Sigmoid colon (tissue), 7 donors: ENCODE measurements at places on chromosomes 4 and X. TPM values are rescaled to one million over a fixed set of nuclear protein-coding genes. Genes with fewer than 3 reads are reported as not detected.

Gene SRPX
- 139 TPM for total RNA-seq

Gene BMPR1B
- total RNA-seq: 1.8 TPM

Gene SOD3
- total RNA-seq: 45.3 TPM

Gene RTL5
- total RNA-seq: 5.4 TPM

Gene SCML2
- total RNA-seq: 5.6 TPM

Gene PRRG3
- total RNA-seq: 1.8 TPM

Gene DSPP
- not detected for total RNA-seq

Gene GLRA2
- not detected for total RNA-seq

Gene PHKA2
- 22.7 TPM for total RNA-seq

GRCh38 chrX:19334945-19335626 lies 8.6 kb upstream of the PDHA1 start:
- H3K4me3 ChIP-seq: no peak overlapping the region
- no peaks in the 10 kb centered on the region for H3K4me1 ChIP-seq
- no peaks in the 10 kb centered on the region for H3K36me3 ChIP-seq
- H3K27me3 ChIP-seq: no peaks in the 10 kb centered on the region
- H3K27ac ChIP-seq: no peak overlapping the region

DNA sequence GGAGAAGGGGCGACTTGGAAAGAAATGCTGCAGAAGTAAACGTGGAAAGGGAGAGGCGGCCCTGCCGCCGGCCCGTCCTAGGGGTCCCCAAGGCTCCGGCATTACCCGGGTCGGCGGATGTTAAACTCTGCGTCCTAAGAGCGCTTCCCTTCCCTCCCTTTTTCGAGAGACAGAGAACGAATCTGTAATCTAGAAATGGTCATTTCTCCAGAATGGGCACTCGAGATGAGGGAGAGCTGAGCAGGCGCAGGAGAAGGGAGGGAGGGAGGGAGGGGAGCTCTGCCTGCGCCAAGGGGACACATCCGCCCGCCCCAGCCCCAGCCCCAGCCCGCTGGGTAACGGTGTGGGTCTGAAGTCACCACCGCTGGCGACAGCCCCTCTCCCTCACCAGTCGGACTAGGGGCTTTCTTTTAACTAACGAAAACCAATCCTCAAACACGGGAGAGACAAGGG lies 1.7 kb downstream of the HCFC1 start:
- H3K27me3 ChIP-seq: peaks cover 5% of the 10 kb centered on the region
- H3K4me3 ChIP-seq: peak overlapping the region; percentile 75
- H3K27ac ChIP-seq: peak overlapping the region; percentile 97
- no peaks in the 10 kb centered on the region for H3K36me3 ChIP-seq

GRCh38 chrX:42944381-42944998 lies 166.5 kb upstream of the PPP1R2C start:
- H3K4me3 ChIP-seq: no peak overlapping the region
- DNase-seq: no peak
- no peaks in the 10 kb centered on the region for H3K4me1 ChIP-seq
- no peak overlapping the region for H3K27ac ChIP-seq

DNA sequence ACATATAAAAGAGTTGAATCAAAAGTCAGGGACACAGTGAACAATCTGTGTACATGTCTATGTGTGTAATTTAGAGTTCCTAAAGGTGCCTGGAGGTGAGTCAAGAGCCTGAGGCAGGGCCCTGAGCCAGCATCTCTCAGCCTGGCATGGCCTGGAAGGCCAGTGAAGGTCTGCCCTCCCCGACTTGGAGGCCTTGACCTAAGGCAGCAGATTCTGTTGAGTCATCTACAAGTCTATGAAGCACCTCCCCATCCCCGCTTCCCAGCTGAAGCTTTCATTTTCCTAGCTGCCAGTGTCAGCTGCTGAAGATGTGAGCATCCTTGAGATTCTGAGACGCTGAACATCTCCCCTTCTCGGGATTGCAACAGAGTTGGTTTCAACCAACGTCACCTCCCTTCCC lies 583.9 kb downstream of the BCOR start:
- H3K27ac ChIP-seq: no peak overlapping the region
- H3K27me3 ChIP-seq: no peaks in the 10 kb centered on the region
- no peak overlapping the region for H3K4me3 ChIP-seq
- no peak for DNase-seq
- no peaks in the 10 kb centered on the region for H3K36me3 ChIP-seq

DNA sequence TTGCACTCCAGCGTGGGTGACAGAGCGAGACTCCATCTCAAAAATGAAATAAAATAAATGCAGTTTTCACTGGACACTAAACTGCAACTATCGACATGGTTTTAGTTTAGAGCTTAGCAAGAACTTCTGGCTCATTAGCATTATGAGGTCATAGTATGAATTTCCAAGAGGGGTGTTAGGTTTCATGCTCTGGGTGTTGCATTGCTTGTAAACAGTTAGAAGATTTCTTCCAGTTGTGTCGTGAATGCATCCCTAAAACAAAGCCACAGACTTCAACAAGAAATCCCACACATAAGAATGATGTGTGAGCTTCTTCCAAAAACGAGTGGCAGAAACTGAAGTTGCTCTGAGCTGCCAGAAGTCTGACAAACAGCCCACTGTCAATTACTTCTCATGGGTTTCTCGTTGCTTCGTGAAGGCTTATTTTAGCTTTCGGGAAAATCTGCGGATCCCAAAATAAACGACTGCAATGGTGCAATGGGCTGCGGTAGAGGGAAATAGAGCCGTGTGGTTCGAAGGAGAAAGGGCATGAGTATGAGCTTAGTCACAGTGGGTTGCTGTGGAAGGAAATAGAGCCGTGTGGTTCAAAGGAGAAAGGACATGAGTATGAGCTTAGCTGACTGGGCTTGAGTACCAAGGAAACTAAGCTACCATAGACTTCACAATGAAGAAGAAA lies 354.9 kb downstream of the DHRSX start:
- no peaks in the 10 kb centered on the region for H3K36me3 ChIP-seq
- no peak for DNase-seq
- H3K4me1 ChIP-seq: no peaks in the 10 kb centered on the region
- H3K27ac ChIP-seq: no peak overlapping the region

- H3K4me3 ChIP-seq: no peak overlapping the region
- no peak for DNase-seq
- no peaks in the 10 kb centered on the region for H3K36me3 ChIP-seq
- H3K27me3 ChIP-seq: no peaks in the 10 kb centered on the region
- H3K27ac ChIP-seq: no peak overlapping the region
Observed at GRCh38 chr4:52407545-52407944, 251.6 kb downstream of the USP46 start.

DNA sequence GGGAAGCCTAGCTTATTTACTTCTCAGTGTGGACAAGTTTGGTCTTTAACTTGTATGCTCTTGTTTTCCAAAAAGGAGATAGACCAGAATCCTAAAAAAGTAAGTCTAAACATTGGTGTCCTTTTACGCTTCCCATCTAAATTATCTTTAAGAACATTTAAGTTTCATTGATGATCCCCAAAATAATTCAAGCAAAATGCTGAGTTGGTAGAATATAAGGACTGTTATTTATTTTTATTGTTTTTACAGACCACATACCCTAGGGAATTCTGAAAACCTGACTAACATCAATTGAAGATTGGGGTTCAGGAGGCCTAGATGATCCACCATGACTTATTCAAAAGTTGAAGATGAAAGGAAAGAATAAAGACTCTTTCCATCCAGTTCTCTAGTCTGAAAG lies 653.0 kb downstream of the CCSER1 start:
- H3K4me1 ChIP-seq: no peaks in the 10 kb centered on the region
- no peaks in the 10 kb centered on the region for H3K27me3 ChIP-seq
- H3K27ac ChIP-seq: no peak overlapping the region
- no peak overlapping the region for H3K4me3 ChIP-seq

GRCh38 chr4:182179105-182179504 lies 64.1 kb upstream of the TENM3 start:
- H3K27ac ChIP-seq: no peak overlapping the region
- H3K27me3 ChIP-seq: no peaks in the 10 kb centered on the region
- H3K4me3 ChIP-seq: no peak overlapping the region
- no peaks in the 10 kb centered on the region for H3K4me1 ChIP-seq
